ENCODE measurements at places on chromosomes 13 and 19. TPM values are rescaled to one million over a fixed set of nuclear protein-coding genes. Genes with fewer than 3 reads are reported as not detected.

- peaks cover 2% of the 10 kb centered on the region for H3K36me3 ChIP-seq
- no peak for DNase-seq
- no peak overlapping the region for H3K4me3 ChIP-seq
- no peak overlapping the region for H3K27ac ChIP-seq
- H3K4me1 ChIP-seq, result no peaks in the 10 kb centered on the region
These were observed 2.1 kb upstream of the GPC6 start for GRCh38 chr13:93224535-93224934.

GRCh38 chr13:45441633-45442032 lies 23.1 kb upstream of the COG3 start:
- H3K27ac ChIP-seq, result peak overlapping the region; percentile 50
- peaks cover 7% of the 10 kb centered on the region for H3K27me3 ChIP-seq
- no peak overlapping the region for H3K4me3 ChIP-seq
- no peaks in the 10 kb centered on the region for H3K36me3 ChIP-seq
- DNase-seq, result peak; percentile 50

- no peak overlapping the region for H3K27ac ChIP-seq
- no peak for DNase-seq
- H3K4me1 ChIP-seq, result no peaks in the 10 kb centered on the region
- no peaks in the 10 kb centered on the region for H3K36me3 ChIP-seq
These were observed 100.4 kb downstream of the DCLK1 start for GRCh38 chr13:36030670-36031331.

DNA sequence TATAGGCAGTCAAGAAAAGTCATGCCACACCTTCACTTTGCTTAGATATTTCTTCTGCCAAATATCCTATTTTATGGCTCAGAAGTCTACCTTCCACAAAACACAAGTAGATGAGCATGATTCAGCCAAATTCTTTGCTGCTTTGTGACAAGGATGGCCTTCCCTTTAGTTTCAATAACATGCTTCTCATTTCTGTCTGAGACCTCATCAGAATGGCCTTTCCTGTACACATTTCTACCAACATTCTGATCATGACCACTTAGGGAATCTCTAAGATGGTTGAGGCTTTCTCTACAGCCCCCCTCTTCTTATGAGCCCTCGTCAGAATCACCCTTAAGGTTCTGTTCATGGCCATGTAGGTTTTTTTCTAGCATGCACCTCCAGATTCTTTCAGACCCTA lies 96.2 kb downstream of the COL4A2 start:
- H3K4me1 ChIP-seq, result no peaks in the 10 kb centered on the region
- DNase-seq, result no peak

GRCh38 chr13:49560270-49561061 lies 24.9 kb downstream of the RCBTB1 start:
- H3K4me3 ChIP-seq, result no peak overlapping the region
- DNase-seq, result no peak
- H3K36me3 ChIP-seq, result peaks cover 32% of the 10 kb centered on the region
- no peaks in the 10 kb centered on the region for H3K4me1 ChIP-seq
- no peaks in the 10 kb centered on the region for H3K27me3 ChIP-seq
- H3K27ac ChIP-seq, result no peak overlapping the region

DNA sequence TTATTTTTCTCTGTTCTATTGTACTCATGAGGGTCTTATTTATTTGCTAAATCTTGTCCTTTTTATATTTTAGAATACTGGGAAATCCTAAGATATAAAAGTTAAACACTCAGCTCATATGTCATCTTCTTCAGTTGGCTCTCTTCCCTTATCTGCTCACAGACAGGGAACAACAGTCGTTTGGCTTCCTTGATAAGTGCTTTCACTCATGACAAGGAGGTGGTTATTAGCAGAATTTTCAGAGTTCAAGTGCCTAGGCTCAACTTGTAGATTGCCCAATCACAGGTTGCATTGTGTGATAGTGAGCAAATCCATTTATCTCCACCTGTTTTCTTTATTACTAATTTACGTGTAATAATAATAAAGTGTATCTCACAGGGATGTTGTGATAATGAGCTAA lies 620.3 kb upstream of the PCDH20 start:
- DNase-seq, result no peak
- no peaks in the 10 kb centered on the region for H3K27me3 ChIP-seq
- no peak overlapping the region for H3K4me3 ChIP-seq
- H3K4me1 ChIP-seq, result peaks cover 2% of the 10 kb centered on the region

DNA sequence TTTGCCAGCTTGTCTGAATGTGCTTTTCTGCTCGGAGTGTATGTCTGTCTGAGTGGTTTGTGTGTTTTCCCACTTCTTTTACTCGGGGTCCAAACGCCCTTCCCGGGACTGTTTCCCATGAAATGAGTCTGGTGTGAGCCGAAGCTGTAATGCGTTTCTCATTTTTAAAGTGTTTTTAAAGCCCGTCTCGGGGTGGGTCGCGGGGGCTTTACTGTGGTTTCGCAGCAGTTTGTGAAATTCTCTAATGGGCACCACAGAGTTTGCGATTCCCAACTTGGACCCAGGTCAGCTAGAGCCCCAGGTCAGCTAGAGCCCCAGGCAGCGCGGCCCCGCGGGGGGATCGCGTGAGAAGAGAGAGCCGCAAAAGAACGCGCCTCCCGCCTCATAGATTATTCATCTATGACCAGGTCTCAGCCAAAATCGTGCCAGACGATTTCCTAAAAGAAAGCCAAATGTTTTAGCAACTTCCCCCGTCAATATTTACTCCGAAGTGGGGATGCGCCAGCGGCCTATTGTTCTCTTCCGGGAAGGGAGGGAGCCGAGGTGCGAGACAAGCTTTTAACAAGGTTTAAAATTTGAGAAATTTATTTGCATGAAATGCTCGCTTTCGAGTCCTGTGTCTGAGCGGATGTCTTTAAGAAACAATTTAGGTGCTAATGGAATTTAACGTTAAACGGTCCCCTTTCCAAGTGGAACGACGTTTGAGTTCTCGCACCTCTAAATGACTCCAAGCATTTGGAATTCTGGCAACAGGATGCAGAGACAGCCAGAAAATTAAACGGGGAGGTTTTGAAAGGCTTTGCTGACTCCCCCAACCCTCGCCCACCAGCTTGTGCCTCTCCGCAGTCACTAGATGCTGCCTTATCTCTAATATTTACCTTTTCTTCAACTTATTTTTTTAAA lies 2.2 kb downstream of the ZIC2 start:
- DNase-seq, result no peak
- peak overlapping the region; percentile 41 for H3K4me3 ChIP-seq
- peaks cover 63% of the 10 kb centered on the region for H3K27me3 ChIP-seq
- peaks cover 16% of the 10 kb centered on the region for H3K36me3 ChIP-seq

DNA sequence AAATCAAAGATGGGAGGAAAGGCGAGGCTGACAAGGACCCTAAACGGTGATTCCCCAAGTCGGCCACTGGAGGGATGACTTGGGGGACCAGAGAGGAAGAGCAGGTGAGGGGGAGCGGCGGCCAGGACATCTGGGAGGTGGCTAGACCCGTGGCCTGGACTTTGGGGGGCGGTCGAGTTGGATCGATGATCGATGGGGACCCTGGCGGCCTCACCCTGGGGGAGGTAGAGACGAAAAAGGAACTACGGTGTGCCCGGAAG lies 7.7 kb upstream of the CIRBP start:
- H3K4me3 ChIP-seq, result peak overlapping the region; percentile 96
- H3K27ac ChIP-seq, result peak overlapping the region; percentile 98
- no peaks in the 10 kb centered on the region for H3K27me3 ChIP-seq
- no peak for DNase-seq
- H3K4me1 ChIP-seq, result peaks cover 53% of the 10 kb centered on the region

GRCh38 chr19:4098493-4098892 lies 25.4 kb downstream of the MAP2K2 start:
- no peaks in the 10 kb centered on the region for H3K27me3 ChIP-seq
- no peak overlapping the region for H3K27ac ChIP-seq
- peaks cover 30% of the 10 kb centered on the region for H3K36me3 ChIP-seq
- H3K4me1 ChIP-seq, result peaks cover 7% of the 10 kb centered on the region

DNA sequence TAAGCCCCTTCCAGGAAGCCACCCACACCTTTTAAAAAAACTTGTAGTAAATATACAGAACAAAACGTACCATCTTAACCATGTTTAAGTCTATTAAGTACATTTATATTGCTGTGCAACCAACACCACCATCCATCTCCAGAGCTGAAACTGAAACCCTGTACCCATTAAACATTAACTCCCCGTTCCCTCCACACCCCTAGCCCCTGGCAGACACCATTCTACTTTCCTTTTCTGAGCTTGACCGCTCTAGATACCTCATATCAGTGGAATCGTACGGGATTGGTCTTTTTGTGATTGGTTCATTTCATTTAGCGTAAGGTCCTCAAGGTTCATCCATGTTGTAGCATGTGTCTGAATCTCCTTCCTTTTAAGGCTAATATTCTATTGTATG lies 13.0 kb upstream of the SPATA13 start:
- no peak for DNase-seq
- peaks cover 1% of the 10 kb centered on the region for H3K4me1 ChIP-seq
- no peak overlapping the region for H3K27ac ChIP-seq
- H3K27me3 ChIP-seq, result peaks cover 23% of the 10 kb centered on the region
- no peak overlapping the region for H3K4me3 ChIP-seq

- H3K4me3 ChIP-seq, result no peak overlapping the region
- peaks cover 21% of the 10 kb centered on the region for H3K27me3 ChIP-seq
- peaks cover 6% of the 10 kb centered on the region for H3K36me3 ChIP-seq
- DNase-seq, result no peak
- peaks cover 15% of the 10 kb centered on the region for H3K4me1 ChIP-seq
These were observed 200.9 kb upstream of the TMTC4 start for GRCh38 chr13:100875392-100876043.

GRCh38 chr13:77180011-77180410 lies 146.9 kb downstream of the MYCBP2 start:
- peaks cover 12% of the 10 kb centered on the region for H3K4me1 ChIP-seq
- no peak overlapping the region for H3K4me3 ChIP-seq
- no peaks in the 10 kb centered on the region for H3K27me3 ChIP-seq
- peaks cover 47% of the 10 kb centered on the region for H3K36me3 ChIP-seq
- DNase-seq, result no peak
- no peak overlapping the region for H3K27ac ChIP-seq

- H3K27me3 ChIP-seq, result peaks cover 3% of the 10 kb centered on the region
- H3K27ac ChIP-seq, result peak within 1 kb of the TSS; percentile 93
- peaks cover 12% of the 10 kb centered on the region for H3K36me3 ChIP-seq
- peaks cover 81% of the 10 kb centered on the region for H3K4me1 ChIP-seq
- H3K4me3 ChIP-seq, result peak within 1 kb of the TSS; percentile 97
These were observed at the start of gene SSBP4 for GRCh38 chr19:18419195-18419698. SSBP4 (plus strand) TSS chr19:18419398; CDS start chr19:18419649, 251 bp downstream.

DNA sequence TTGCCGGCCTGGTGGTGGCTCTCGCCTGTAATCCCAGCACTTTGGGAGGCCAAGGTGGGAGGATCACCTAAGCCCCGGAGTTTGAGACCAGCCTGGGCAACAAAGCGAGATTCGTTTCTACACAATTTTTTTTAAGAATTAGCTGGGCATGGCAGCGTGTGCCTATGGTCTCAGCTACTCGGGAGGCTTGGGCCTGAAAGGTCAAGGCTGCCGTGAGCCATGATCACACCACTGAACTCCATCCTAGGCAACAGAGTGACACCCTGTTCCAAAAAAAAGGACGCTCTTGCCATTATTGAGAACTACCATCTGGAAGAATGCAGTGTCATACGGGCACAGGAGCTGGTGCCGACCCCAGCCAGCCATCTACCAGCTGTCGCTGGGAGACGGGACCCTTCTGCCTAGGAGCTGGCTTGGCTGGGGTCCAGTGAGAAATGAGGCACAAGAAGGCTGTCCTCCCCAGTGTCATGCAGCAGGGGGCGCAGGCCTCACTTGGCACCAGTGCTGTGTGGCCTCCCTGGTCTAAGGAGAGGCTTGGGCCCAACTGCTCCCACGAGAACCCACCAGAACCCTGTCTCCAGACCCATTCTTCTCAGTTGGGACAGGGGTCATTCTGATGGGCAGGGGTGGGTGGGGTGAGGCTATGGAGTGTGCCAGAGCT lies 12.2 kb upstream of the RELB start:
- no peak overlapping the region for H3K27ac ChIP-seq
- H3K27me3 ChIP-seq, result no peaks in the 10 kb centered on the region

GRCh38 chr19:11693505-11694499 lies 44.9 kb downstream of the ZNF823 start:
- H3K4me3 ChIP-seq, result no peak overlapping the region
- no peak for DNase-seq
- H3K27ac ChIP-seq, result no peak overlapping the region
- peaks cover 8% of the 10 kb centered on the region for H3K4me1 ChIP-seq
- H3K27me3 ChIP-seq, result peaks cover 33% of the 10 kb centered on the region
- H3K36me3 ChIP-seq, result peaks cover 6% of the 10 kb centered on the region

GRCh38 chr13:101655435-101655834 lies 203.0 kb downstream of the ITGBL1 start:
- H3K4me1 ChIP-seq, result no peaks in the 10 kb centered on the region
- H3K36me3 ChIP-seq, result no peaks in the 10 kb centered on the region
- no peak for DNase-seq
- H3K27me3 ChIP-seq, result peaks cover 7% of the 10 kb centered on the region
- no peak overlapping the region for H3K27ac ChIP-seq

- no peaks in the 10 kb centered on the region for H3K4me1 ChIP-seq
- no peak overlapping the region for H3K4me3 ChIP-seq
- no peaks in the 10 kb centered on the region for H3K36me3 ChIP-seq
These were observed 10.5 kb downstream of the ZNF112 start for GRCh38 chr19:44345959-44346358.

DNA sequence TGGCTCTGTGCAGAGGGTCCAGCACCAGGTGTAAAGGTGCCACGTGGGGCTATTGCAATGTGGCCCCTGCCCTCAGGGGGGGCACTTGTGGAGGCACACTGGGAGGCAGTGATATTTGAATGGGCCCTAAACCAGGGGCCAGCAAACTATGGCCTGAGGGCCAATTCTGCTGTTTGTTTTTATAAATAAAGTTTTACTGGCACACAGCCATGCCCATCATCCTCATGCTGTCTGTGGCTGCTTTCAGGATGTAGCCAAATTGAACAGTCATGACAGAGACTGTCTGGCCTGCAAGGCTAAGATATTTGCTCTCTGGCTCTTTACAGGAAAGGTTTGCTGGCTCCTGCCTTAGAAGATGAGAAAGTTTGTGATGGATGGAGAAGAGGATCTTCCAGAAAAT lies 33.9 kb upstream of the RANBP3 start:
- H3K4me3 ChIP-seq, result no peak overlapping the region
- H3K4me1 ChIP-seq, result no peaks in the 10 kb centered on the region
- no peak overlapping the region for H3K27ac ChIP-seq
- no peaks in the 10 kb centered on the region for H3K27me3 ChIP-seq
- no peak for DNase-seq

DNA sequence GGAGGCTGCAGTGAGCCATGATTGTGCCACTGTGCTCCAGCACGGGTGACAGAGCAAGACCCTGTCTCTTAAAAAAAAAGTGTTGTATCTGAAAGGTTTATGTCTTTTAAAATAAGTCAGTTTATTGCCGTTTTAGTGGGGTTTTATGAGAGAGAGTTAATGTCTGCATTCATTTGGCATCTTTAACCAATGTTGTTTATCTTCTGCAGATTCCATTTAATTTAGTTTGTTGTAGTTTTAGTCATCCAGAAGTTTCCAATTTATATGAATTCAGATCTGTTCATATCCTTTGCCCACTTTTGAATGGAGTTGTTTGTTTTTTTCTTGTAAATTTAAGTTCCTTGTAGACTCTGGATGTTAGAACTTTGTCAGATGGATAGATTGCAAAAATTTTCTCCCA lies 36.7 kb upstream of the LPAR6 start:
- no peaks in the 10 kb centered on the region for H3K27me3 ChIP-seq
- peaks cover 38% of the 10 kb centered on the region for H3K4me1 ChIP-seq
- peak overlapping the region; percentile 69 for H3K27ac ChIP-seq
- no peak for DNase-seq
- H3K4me3 ChIP-seq, result no peak overlapping the region
- peaks cover 59% of the 10 kb centered on the region for H3K36me3 ChIP-seq

The ELSPBP1 gene
- not detected for total RNA-seq

The CCDC124 gene
- 83.8 TPM for total RNA-seq

The PROZ gene
- total RNA-seq, result not detected

The RANBP3 gene
- 108 TPM for total RNA-seq

The COMP gene
- not detected for total RNA-seq

The PRODH2 gene
- total RNA-seq, result not detected

The MEF2B gene
- total RNA-seq, result 3.2 TPM

The THSD8 gene
- 29.8 TPM for total RNA-seq
